Activated naive CD8-positive, alpha-beta T cell treated with anti-CD3 and anti-CD28 coated beads, Interleukin-2, amount 50 U/mL, for 16 hours (primary cell): ENCODE measurements at places on chromosomes 4 and X.

GRCh38 chr4:165415910-165416309 is 37.1 kb downstream of the CPE start:
- no peak for DNase-seq

DNA sequence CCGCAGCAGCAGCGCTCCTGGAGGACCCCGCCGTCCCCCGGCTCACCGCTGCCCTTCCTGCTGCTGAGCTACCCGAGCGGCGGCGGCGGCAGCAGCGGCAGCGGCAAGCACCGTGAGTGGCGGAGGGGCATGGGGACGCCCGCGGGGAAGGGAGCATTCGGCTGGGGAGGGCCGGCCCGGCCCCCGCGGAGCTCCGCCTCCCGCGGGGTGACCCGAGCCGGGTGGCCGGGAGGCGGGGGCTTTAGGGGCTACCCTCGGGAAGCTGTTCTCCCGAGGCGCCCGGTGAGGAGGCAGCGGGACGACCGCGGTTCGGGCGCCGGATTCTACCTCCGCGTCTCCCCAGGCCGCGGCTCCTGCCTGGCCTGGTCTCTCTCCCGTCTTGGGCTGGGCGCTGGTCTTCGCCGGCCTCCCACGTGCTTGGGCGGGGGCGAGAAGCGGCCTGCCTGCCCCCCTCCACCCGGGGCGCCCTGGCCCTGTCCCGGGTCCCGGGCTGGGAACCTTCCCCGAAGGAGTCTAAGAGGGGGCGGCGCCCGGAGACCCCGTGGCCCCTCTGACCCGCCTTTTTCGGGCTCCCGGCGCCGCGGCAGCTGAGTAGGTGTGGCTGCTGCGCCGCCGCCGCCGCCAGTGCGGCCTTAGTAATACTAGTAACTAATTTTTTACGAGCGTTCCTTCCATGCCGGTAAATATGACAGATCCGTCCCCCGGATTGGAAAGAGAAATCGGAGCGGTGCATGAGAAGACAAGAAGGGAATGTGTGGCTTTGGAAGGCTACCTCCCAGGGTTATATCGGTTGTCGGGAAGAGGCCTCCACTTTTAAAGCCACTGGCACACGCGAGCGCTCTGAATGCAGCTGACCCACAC is 16.4 kb upstream of the RUFY3 start:
- DNase-seq: peak; percentile 42

DNA sequence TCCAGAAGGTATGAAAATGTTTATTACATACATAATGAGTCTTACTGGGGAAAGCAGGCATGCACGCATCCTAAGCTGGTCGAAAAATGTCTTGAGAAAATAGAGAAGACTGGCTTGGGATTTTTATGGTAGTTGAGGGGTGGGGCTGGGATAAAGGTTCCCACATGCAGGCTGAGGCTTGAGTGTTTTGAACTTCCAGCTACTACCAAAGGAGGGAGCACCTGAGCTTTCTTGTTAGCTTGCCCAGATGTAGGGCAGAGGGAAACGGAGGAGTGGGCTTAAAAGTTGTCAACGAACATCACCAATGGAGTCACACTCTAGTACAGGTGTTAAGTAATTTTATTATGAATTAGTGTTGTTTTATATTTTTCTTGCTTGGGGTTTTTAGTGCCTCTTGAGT is 39.6 kb upstream of the SRPX start:
- DNase-seq: no peak

GRCh38 chr4:102535398-102536082 is 34.4 kb downstream of the NFKB1 start:
- no peak for DNase-seq

GRCh38 chrX:24014388-24015018 is 12.5 kb downstream of the KLHL15 start:
- peak; percentile 5 for DNase-seq

GRCh38 chr4:147586637-147587036 is 30.6 kb upstream of the TMEM184C start:
- no peak for DNase-seq

GRCh38 chr4:143538979-143539669 is 25.6 kb downstream of the SMARCA5 start:
- no peak for DNase-seq

DNA sequence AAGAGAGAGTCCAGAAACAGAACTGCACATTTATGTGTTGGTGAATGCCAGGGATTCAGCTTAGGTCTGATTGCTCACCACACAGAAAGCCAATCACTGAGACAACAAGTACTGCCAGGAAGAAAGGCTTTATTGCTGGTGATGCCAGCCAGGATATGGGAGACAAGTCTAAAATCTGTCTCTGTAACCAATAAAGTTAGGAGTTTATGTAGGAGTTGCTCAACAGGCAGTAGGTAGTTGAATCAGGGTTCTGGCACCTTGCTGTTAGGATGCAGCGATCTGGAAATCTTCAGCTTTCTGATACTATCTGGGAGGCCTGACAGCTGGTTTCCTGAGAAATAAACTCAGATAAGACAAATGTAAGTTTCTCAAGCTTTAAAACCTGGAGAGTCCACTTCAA is 120.2 kb upstream of the ENPP6 start:
- no peak for DNase-seq

DNA sequence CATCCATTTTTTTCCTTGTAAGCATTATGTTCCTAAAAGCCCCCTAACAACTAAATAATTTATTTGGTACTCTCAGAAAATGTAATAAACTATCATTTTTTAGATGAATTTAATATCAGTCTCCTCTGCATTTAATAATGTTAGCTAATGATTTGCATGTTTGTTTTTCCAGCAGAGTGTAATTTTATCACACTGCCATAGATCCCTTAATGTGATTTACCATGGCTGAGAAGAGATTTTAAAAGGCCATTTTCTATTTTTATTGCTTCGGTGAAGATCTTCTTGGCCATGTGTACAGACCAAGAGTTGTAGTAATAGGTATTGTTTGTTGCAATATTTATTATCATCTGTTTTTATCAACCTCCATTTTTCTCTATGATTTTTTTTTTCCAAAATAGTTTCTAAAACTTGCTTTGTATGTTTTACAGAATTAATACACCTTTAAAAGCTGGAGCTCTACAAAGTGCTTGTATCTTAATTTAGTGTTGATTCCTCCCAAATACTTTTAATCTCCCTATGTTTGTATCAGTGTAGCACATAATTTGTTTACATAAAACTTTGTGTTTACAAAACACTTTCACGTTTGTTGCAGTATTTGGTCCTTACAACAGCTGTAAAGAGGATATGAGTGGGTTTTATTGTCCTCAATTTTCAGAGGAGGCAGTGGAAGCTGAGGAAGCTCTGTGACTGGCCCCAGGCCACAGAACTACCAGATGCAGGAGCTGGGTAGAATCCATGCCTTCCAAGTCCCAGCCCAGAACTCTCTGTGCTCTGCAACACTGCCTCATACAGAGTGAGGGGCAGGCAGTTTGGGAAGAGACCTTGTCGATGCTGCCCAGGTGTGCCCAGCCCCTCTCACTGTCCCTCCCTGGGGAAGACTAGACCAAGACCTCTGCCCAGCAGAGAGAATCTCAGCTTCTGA is 58.1 kb downstream of the FAM114A1 start:
- DNase-seq: no peak

- no peak for DNase-seq
Measured at GRCh38 chr4:185036842-185037241, 18.6 kb downstream of the HELT start.

DNA sequence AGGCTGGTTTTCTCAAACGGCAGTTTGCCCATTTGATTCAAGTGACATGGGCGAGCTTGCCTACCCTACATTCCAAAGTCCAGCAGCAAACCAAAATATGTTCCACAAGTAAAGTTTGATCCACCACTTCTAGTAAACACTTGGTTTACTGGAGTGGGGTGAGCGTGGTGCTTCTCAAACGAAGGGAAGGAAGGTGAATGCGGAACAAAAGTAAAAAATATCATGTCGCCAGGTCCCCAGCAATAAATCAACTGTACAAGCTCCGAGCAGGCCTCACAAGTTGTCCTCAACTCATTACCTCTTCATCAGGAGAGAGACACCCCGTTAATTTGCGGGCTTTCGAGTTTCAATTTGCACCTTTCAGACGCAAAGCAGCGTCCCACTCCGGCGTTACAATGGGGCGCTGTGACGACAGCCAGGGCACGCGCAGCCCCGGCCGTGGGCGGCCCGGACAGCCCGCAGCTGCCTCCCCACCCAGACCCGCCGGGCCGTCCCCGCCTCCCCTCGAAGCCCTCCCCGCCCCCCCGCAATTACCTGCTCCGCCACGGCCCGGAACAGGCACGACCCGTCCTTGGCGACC is 1.0 kb downstream of the OTUD4 start:
- peak; percentile 58 for DNase-seq

DNA sequence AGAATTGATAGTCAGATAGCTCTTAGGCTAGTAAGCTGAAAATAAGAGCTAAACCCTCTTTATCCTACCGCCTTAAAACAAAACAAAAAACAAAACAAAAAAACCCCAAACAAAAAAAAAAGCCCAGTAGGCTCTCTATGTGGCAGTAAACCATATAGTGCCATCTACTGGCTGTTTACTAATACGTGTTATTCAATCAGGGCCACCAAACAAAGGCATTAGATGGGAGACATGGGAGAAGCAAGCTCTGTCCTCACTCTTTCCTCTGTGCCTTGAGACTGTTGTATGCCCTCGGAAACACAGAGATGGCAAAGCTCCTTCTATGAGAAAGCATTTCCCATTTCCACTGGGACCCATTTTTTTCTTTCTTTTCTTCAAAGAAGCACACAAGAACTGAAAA is 148.8 kb upstream of the MID1 start:
- no peak for DNase-seq

GRCh38 chr4:38757945-38758600 is 24.7 kb downstream of the TLR10 start:
- no peak for DNase-seq

DNA sequence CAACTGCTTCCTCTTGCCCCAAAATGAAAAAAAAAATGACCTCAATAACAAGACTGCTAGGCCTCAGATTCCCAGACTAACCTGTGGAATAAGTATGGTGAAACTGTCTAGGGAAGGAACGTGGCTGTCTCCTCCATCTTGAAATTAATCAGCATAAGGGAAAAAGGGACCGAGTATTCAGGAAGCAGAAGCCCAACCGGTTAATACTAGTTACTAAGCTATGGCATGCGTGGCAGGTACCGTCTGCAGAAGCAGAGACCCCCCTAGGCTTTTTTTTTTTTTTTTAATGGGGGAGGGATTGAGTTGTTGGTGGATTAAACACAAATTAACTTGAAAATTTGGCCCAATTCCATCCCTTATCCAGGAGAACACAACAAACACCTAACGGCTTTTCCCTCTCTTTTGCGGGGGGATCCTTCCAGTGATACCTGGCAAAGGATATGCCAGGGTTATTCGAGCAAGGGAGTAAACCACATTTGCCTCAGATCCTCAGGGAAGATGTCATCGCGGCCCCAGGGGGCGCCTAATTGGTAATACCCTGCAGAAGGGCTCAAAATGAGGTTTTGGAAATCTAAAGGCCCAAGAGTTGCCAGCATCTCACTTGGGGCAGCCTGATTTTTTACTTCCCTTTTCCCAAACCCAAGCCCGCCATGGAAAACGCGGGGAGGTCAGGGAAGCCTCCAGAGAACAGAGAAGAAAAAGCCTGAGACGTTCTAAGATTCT is 893 bp downstream of the RLIM start:
- DNase-seq: no peak

- no peak for DNase-seq
Measured at GRCh38 chr4:157290622-157291021, 70.1 kb downstream of the GRIA2 start.

DNA sequence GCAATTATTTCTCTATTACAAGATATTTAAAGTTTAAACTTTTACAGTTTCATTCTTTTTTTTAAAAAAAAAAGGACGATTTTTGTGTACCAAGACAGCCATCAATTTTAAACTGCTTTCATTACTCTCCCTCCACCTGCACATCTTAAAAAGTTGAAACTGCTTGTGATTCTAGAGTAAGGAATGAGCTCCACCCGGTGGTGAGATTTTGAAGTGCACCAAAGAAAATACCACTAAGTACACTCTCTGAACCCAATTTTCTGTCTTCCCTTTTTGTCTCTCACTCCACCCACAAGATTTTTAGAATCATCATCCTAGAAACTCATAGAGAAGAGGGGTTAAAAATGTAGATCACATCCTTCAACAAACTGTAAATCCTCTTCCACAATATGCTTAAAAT is 91.3 kb upstream of the WDR44 start:
- no peak for DNase-seq

GRCh38 chr4:20288047-20288650 is 36.4 kb downstream of the SLIT2 start:
- no peak for DNase-seq

GRCh38 chr4:181376058-181376457 is 867.1 kb upstream of the TENM3 start:
- DNase-seq: no peak

DNA sequence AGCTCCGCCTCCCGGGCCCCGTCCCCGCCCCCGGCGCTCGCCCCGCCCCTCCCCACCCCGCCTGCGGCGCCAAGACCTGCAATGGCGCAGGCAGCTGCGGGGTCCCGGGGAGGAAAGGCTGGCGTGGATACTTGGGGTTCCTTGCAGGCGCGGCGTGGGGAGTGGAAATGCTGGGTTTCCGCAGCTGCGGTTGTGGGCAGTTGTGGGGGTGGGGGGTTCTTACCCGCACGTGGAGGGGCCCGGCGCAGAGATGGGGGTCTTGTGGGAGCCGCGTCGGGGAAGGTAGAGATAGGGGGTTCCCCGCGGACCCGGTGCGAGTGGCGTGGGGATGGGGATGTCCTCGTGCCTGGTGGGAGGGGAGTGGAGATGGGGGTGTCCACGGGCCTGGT is 680 bp upstream of the ASMTL start:
- DNase-seq: no peak

GRCh38 chrX:44742480-44743155 is 101.2 kb upstream of the DUSP21 start:
- no peak for DNase-seq

- no peak for DNase-seq
Measured at GRCh38 chr4:3416270-3416669, 25.5 kb upstream of the HGFAC start.

- no peak for DNase-seq
Measured at GRCh38 chrX:72023071-72023470, 108.6 kb downstream of the RTL5 start.

- DNase-seq: no peak
Measured at GRCh38 chrX:50718776-50719175, 95.2 kb downstream of the SHROOM4 start.

- DNase-seq: no peak
Measured at GRCh38 chrX:10098270-10098713, 58.5 kb upstream of the CLCN4 start.
